ENCODE measurements at places on chromosomes 7 and 10. TPM values are rescaled to one million over a fixed set of nuclear protein-coding genes. Genes with fewer than 3 reads are reported as not detected.

Gene CDNF
- total RNA-seq, result 0.69 TPM

Gene ZDHHC4
- 60.5 TPM for total RNA-seq

Gene AKAP9
- 35.1 TPM for total RNA-seq

Gene DEPP1
- 9.4 TPM for total RNA-seq

Gene DENND2A
- 16.0 TPM for total RNA-seq

Gene PLEKHS1
- total RNA-seq, result not detected

DNA sequence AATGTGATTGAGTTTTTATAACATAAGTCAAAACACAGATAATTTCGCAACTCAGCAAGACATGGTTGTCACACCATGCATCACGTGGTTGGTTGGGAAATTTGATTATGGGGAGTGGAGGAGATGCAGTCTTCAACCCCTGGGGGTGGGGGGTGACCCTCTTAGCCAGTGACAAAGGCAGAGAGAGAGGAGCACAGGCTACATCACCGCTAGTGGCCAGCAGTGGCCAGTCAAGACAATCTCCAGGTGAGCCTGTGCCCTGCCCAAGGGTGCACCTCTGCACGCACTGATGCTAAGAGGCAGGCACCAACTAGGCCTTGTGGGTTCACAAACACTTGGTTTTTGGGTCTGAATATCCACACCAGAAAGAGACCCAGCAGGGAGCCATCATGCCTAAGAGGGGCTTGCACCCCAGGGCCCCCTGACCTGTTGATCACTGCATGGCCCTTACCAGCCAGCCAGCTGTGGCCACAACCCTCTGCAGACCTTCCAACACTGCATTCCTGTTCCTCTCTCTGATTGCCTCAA, 244.4 kb downstream of the FANK1 start:
- H3K27ac ChIP-seq, result no peak overlapping the region
- H3K4me3 ChIP-seq, result no peak overlapping the region
- H3K36me3 ChIP-seq, result peaks cover 3% of the 10 kb centered on the region
- H3K27me3 ChIP-seq, result no peaks in the 10 kb centered on the region

GRCh38 chr7:30907527-30908267, 4.0 kb upstream of the AQP1 start:
- DNase-seq, result no peak
- H3K27me3 ChIP-seq, result peaks cover 2% of the 10 kb centered on the region
- no peak overlapping the region for H3K4me3 ChIP-seq
- H3K36me3 ChIP-seq, result no peaks in the 10 kb centered on the region

- no peaks in the 10 kb centered on the region for H3K4me1 ChIP-seq
- no peaks in the 10 kb centered on the region for H3K27me3 ChIP-seq
- DNase-seq, result no peak
- no peak overlapping the region for H3K4me3 ChIP-seq
- no peak overlapping the region for H3K27ac ChIP-seq
These were observed 94.7 kb upstream of the EFCAB10 start for GRCh38 chr7:105675934-105676371.

- no peaks in the 10 kb centered on the region for H3K4me1 ChIP-seq
- H3K4me3 ChIP-seq, result no peak overlapping the region
- H3K36me3 ChIP-seq, result no peaks in the 10 kb centered on the region
These were observed 108.2 kb downstream of the ADCY1 start for GRCh38 chr7:45682358-45682735.

DNA sequence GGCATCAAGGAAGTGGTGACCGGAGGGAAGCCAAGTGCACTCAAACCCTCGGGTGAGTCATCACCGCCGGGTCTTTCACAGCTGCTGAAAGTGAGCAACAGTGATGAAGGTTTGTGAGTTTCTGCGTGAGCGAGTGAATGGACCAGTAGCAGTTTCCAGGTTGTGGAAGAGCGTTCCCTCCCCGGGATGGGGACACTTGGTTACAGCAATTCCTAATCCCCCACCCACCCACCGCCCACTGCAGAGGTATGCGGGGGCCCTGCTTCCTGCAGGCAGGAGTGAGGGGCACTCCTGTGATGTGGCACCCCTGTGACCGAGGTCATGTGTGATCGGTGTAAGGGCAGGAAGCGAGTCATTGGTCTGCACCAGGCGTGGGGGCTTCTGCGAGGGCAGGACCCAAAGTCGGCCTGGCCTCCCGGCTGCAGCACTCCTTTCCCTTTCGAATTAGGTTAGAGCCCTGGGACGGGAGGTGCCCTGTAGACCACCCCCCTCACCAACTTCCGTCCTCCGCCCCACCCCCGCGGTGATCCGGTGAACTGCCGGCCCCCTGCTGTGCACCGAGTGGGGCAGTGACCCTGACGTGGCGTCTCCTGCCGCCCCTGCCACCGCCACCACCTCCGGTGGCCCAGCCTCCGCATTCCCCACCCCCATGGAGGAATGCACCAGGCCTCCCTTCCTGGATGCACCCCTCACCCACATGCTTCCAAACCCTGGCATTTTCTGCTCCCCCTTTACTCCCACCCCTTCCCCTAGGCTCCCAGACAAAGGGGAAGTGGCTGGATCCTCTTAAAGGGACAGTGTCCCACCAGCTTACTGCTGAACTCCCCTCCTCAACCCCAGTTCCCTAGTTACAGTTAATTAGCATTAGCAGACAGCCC, 10.9 kb downstream of the LIMK1 start:
- peaks cover 45% of the 10 kb centered on the region for H3K4me1 ChIP-seq
- H3K36me3 ChIP-seq, result peaks cover 12% of the 10 kb centered on the region
- no peaks in the 10 kb centered on the region for H3K27me3 ChIP-seq
- H3K27ac ChIP-seq, result peak overlapping the region; percentile 94
- DNase-seq, result peak; percentile 94

DNA sequence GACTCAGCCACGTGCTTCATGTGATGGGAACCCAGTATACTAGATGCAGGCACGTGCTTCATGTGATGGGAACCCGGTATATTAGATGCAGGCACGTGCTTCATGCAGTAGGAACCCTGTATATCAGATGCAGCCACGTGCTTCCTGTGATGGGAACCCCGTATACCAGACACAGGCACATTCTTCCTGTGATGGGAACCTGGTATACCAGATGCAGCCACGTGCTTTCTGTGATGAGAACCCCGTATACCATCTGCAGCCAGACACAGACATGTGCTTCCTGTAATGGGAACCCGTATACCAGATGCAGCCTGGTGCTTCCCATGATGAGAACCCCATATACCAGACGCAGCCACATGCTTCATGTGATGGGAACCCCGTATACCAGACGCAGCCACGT, 44.0 kb downstream of the MGMT start:
- H3K27me3 ChIP-seq, result no peaks in the 10 kb centered on the region
- H3K36me3 ChIP-seq, result no peaks in the 10 kb centered on the region
- DNase-seq, result no peak
- no peak overlapping the region for H3K27ac ChIP-seq
- no peak overlapping the region for H3K4me3 ChIP-seq
- H3K4me1 ChIP-seq, result no peaks in the 10 kb centered on the region
